Stimulated activated CD8-positive, alpha-beta memory T cell treated with anti-CD3 and anti-CD28 coated beads, Interleukin-7, amount 100 ng/mL, for 48 hours (primary cell): ENCODE measurements at places on chromosomes 16 and 17.

GRCh38 chr17:22469101-22469880 lies 777.0 kb downstream of the KCNJ18 start:
- no peak for DNase-seq

DNA sequence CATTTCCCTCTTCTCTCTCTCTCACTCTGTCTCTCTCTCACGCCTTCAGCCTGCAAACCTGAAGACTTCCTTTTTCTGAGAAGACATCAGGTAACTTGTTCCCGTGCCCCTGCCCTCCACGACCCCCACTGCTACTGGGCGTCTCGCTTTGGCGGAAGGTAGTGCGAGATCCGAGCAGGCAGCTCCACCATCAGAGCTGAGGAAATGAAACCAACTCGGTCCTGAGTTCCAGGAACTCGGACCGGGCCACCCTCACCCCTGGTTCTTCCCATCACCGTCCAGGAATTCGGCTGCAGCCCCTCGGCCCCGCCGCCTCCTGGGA lies 585 bp downstream of the MLKL start:
- DNase-seq: no peak

DNA sequence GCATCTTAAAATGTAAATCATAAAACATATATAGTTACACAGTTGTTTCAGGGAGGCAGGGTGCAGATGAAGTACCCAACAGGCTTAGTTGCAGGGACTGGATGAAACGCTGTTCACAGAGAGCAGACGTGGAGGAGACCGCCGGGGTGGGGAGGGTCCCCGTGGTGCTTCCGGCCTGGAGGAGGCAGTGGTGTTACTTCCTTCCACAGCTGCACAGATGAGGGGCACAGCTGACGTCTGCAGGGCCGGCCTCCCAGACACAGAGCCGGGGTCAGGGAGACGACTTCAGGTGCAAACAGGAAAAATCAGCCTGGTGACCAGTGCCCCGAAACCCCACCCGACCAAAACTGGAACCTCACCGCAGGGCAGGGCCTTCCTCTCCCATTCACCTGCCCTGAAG lies 17.1 kb downstream of the SPIRE2 start:
- DNase-seq: no peak

DNA sequence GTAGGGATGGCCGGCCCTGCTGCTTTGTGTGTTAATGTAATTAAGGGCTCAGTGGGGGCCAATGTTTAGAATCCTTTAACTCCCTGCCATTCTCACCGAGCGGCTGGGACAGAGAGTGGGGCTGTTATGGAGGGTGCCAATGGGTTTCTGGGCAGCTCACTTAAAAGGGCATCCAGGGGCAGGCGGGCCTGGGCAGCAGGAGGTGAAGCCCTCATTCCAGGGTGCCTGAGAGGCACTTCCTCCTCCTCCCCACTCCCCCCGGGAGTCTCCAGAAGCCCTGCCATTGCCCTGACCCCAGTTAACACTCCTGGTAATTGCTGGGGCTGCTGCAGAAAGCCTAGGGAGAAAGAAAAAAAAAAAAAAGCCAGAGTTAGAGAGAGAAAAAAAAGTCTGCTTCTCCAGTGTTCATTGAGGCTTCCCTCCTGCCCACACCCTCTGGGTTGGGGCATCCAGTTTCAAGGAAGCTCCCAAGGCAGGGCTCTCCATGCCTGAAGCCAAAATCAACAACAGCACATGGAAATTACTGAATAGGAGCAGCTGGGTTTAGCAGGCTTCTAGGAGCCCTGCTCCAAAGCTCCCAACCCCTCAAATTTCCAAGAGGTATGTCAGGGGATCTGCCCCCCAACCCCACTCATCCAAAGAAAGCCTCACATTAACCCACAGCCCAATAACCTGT lies 28.0 kb downstream of the CUEDC1 start:
- DNase-seq: no peak
